ENCODE measurements at places on chromosomes 7 and 10.
A peak's percentile ranks its signal among the peaks of the same experiment; 100 is the strongest.

GRCh38 chr7:44307301-44307900 is 18.0 kb downstream of the CAMK2B start:
- peak; percentile 85 for DNase-seq

DNA sequence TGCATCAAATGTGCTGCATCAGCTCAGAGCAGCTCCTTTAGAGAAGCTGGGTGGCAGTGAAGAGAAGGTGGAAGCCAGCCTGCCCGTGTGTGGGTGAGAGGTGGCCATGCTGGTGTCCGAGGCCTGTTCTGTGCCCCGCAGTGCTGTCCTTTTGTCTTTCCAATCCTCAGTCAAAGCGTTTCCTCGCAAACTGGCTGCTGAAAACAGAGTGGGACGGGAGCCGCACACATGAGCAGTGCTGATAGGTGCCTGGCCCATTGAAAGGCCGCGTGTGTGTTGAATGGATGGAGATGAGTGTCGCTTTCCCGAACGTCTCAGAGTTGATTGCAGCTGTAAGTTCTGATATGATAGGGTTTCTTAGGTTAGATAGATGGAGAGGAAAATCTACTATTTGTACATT is 39.3 kb downstream of the WDR37 start:
- DNase-seq: no peak

- peak; percentile 42 for DNase-seq
Observed at GRCh38 chr10:31134311-31134952, 102.8 kb upstream of the ZNF438 start.

DNA sequence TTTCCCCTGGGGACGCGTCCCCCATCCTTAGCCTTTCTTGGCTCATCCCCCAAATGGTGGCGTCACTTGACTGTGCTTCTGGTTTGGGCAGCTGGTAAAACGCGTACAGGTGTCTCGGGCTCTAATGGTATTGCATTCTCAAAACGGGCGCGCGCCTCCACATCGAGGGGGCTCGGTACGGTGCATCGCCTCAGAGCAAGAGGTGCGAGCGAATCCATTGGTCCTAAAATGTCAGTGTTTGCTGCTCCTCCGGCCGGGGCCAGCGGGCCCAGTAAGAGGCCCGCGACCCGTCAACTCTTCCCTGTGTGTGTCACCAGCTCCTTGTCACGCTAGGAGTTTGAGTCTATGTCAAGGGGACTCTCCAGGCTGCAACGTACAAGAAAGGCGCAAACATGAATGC is 90.6 kb upstream of the SH2B2 start:
- no peak for DNase-seq

GRCh38 chr7:140671966-140672365 is 779 bp upstream of the ADCK2 start:
- no peak for DNase-seq

DNA sequence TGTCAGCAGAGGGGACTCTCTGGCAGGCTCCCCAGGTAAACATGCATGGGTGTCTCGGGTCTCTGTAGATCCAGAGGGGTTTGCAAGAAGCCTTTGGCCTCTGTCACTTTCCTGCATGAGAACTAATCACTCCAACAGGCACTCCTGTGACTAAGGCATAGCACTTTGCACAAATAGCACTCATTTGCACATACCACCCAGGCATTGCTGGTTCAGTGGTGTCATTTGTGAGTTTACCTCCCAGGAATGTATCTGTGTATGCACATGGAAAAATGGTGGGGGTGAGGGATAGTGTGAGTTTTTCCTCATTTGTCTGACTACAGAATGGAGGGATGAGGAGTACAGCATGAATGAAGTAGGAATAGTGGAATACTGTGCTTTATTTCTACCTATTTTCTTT is 39.5 kb downstream of the CNNM1 start:
- DNase-seq: peak; percentile 26

GRCh38 chr10:99536338-99537085 is 3.8 kb downstream of the NKX2-3 start:
- no peak for DNase-seq

DNA sequence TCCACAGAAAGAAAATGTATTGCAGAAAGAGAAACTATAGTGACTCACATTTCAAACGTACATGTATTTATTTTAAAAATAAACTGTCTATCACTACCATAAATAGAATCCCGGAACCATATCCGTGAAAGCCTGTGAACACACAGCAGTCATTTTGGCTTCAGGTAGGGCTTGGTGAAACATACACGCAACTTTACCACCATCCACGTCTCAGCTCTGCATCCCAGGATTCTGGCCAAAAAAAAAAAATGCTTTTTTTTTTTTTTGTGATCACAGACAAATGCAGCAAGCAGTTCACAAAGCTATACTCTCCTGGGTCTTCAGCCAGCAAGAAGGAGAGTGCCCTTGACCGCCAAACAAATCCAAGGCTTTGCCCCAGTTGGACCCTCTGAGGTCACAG is 56.8 kb upstream of the OCM2 start:
- no peak for DNase-seq

GRCh38 chr7:99016196-99016595 is 127.7 kb downstream of the SMURF1 start:
- DNase-seq: no peak

- no peak for DNase-seq
Observed at GRCh38 chr7:82289152-82289535, 154.4 kb downstream of the CACNA2D1 start.

- peak; percentile 88 for DNase-seq
Observed at GRCh38 chr7:20395104-20395503, 64.4 kb downstream of the ITGB8 start.

GRCh38 chr7:157488966-157489365 is 152.2 kb downstream of the DNAJB6 start:
- DNase-seq: no peak

GRCh38 chr10:128211953-128212727 is 85.9 kb upstream of the MKI67 start:
- peak; percentile 29 for DNase-seq

- no peak for DNase-seq
Observed at GRCh38 chr7:148959726-148960125, 68.6 kb downstream of the PDIA4 start.

DNA sequence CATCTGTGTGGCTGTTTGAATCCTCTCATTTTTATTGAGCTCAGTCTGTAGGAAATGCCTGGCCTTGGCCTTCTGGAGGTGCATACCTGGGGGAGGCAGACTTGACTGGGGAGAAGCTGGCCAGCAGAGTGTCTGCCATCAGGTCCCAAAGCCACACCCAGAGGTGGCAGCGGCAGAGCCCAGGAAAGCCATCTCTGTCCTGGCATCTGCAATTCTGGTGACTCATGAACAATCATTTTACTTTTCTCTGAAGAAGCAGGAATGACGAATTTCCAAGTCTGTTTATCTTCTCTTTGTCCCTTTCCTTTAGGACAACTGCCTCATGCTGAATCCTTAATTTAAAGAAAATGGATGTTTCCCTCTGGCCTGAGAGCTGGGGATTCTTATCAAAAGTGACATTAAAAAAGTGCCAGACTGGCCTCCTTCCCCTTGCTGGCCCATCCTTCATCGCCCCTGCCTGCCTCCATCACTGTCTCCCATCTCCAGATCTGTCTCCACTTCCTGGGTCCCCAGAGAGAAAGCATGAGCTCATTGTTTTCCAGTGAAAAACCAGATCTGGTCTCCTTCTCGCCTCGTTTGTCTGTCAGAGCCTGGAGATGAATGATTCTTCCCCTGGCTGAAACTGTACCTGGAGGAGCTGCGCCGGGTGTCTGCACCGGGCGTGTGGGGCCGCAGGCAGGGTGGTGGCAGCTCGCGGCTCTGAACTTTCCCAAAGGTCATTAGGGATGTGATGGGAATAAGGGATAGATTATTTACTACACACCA is 124.5 kb downstream of the TMEM178B start:
- no peak for DNase-seq

GRCh38 chr7:139559364-139560105 is 36.0 kb downstream of the CLEC2L start:
- DNase-seq: no peak

DNA sequence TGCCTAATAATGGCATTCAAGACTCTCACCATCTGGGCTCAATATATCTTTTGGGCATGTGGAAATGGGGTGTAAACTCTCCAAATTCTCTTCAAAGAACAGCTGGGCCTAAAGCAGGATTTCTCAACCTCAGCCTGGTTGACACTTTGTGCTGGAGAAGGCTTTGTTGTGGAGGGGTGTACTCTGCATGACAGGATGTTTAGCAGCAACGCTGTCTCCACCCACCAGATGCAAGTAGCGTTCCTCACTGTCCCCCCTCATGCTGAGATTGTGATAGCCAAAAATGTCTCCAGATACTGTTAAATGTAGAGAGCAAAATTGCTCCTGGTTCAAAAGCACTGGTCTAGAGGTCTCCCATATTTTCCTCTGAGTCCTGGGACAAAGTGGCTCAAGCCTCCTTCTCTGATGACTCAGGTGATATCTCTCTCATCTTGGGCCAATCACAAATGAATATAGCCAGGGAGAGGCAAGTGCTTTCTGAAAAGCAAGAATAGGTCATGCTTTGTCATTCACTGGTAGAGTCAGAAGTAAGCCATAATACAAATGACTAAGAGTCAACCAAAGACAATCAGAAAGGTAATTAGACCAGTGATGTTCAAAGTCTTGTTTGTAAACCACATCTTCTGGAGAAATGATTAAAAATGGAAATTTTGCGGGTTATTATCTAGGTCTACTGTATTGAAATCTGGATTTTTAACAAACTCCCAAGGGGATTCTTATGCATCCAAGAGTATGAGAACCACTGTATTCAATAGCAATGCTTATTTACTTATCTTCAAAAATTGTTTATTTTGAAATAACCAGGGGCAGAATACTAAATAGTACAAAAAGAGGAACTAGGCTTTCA is 330.8 kb downstream of the PTEN start:
- DNase-seq: no peak

DNA sequence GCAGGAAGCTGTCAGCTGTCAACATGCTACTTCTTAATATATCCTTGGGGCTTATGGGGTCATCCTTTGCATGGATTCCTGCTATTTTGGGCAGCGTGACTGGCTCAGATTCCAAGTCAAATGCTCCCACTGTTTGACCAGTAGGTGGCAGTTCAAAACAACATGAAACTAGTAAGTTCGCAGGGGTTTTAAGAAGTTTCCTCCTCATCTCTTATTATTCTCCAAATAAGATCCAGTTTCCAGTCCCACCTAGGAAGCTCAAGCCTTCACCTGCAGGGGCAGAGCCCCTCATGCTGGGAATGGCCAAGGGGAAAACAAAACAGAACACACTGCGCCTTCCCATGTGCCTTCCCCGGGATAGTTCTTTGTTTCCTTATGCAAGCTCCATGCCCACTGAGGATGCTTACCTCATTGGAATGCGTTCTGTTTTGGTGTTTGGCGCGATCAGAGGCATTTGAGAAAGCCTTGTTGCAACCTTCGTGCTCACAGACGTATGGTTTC is 259.8 kb downstream of the GLI3 start:
- DNase-seq: peak; percentile 32

DNA sequence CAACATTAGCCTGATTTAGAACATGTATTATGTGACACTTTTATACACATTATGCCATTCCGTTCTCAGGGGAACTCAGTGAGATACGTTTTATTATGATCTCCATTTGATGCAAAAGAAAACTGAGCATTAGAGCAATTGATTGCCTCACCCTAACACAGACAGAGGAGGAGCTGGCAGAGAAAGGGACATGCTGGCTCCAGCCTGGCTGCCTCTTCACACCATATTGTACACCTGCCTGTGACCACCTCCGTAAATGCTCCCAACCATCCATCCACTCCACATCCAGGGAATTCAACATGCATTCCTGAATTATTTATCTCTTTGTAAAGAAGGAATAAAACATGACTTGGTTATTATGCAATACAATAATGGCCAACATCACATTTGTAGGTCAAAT is 195.0 kb upstream of the STK17A start:
- DNase-seq: no peak

DNA sequence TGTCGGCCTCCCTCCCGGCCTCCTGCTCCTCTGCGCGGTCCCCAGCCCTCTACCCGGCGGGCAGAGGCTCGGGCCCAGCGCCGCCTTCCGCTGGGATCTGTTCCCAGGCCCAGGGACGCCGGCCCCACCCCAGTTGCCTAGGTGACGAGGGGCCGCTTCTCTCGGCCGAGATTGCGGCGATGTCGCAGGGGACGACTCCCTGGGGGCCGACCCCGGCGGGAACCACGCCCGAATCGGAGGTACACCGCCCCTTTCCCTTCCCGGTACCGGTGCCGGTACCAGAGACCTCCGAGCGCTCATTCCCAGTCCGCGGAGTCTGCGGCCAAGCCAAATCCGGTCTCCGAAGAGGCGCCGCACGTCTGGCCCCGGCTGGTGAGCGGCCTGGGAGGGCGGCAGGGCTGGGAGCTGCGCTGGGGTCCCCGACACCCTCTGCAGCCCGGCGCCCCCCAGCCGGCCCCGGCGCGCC is at the start of gene CABCOCO1:
Gene CABCOCO1 (plus strand): TSS at position 136 of the 466 bp plus-strand sequence. CDS start 44 bp downstream, at position 180.
- peak; percentile 11 for DNase-seq

GRCh38 chr10:122163174-122164022 is 107.7 kb upstream of the BTBD16 start:
- DNase-seq: no peak

GRCh38 chr7:5421714-5422395 is 1.8 kb downstream of the TNRC18 start:
- DNase-seq: peak; percentile 80

GRCh38 chr10:85926986-85927385 is 439.6 kb downstream of the GRID1 start:
- DNase-seq: no peak

GRCh38 chr10:72045586-72045985 is 42.8 kb downstream of the SPOCK2 start:
- DNase-seq: no peak

- no peak for DNase-seq
Observed at GRCh38 chr7:27802999-27803398, 63.0 kb downstream of the TAX1BP1 start.

DNA sequence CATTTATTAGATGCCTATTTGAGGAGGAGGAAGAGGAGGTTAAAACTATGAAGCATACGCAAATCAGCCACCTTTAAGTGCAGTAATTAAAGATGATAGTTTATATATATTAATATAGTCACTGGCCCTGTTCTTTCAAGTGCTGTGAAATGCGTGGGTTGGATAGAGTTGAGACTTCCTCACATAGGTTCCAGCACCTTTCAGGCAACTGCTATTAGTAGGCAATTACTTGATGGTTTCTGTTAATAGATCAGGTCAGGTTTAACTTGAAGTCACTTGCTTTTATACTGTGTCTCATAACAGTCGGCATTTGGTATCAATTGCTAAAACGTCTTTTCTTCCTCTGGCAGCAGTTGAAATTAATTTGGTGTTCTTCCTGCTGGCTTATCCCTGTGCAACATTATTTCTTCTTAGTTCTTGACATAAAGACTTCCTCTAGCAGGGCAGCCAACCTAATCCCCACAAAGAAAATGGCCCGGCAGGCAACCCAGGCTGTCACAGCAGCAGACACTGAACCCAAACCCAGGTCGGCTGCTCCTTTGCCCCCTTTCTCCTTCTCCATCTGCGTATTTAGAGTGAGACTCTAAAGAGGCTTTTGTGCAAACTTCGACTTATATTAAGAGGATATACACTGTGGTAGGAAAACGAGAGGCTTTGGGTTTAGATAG is 35.3 kb upstream of the BET1 start:
- DNase-seq: no peak

- DNase-seq: no peak
Observed at GRCh38 chr10:24442234-24442633, 233.3 kb downstream of the KIAA1217 start.

GRCh38 chr10:116278846-116279245 is 5.8 kb upstream of the GFRA1 start:
- DNase-seq: no peak

Measured in NCI-H226 (cell line).